ENCODE measurements at places on chromosomes 2 and 18. TPM values are rescaled to one million over a fixed set of nuclear protein-coding genes. Genes with fewer than 3 reads are reported as not detected.

CRACDL gene
- 6.4 TPM for total RNA-seq

TMEFF2 gene
- total RNA-seq, result not detected

- H3K36me3 ChIP-seq, result no peaks in the 10 kb centered on the region
- H3K4me3 ChIP-seq, result no peak overlapping the region
- no peaks in the 10 kb centered on the region for H3K4me1 ChIP-seq
- H3K27me3 ChIP-seq, result no peaks in the 10 kb centered on the region
Measured at GRCh38 chr2:161100211-161100895, 59.9 kb upstream of the TANK start.

CERKL gene
- not detected for total RNA-seq

SLC8A1 gene
- 40.8 TPM for total RNA-seq

Data from vagina (tissue), 2 donors.